Activated naive CD4-positive, alpha-beta T cell treated with anti-CD3 and anti-CD28 coated beads for 36 hours (primary cell): ENCODE measurements at places on chromosomes 16 and 17.

DNA sequence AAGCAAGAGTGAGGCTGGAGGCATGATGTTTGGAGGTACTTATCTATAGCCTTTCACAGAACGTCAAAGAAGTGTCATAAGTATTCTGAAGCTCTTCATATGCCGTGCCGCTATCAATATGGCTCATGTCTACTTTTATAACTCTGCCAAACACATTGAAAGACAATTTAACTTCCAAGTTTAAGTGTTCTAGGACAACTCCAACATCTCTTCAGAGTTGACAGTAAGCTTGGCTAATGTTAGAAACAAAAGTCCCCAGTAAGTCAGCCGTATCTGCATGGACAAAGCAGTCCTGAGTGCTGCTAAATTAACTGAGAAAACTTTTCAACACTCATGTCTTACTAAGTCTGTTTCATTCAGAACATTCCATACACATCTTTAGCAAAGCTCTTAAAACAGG is 32.2 kb downstream of the GRB2 start:
- no peak for DNase-seq

DNA sequence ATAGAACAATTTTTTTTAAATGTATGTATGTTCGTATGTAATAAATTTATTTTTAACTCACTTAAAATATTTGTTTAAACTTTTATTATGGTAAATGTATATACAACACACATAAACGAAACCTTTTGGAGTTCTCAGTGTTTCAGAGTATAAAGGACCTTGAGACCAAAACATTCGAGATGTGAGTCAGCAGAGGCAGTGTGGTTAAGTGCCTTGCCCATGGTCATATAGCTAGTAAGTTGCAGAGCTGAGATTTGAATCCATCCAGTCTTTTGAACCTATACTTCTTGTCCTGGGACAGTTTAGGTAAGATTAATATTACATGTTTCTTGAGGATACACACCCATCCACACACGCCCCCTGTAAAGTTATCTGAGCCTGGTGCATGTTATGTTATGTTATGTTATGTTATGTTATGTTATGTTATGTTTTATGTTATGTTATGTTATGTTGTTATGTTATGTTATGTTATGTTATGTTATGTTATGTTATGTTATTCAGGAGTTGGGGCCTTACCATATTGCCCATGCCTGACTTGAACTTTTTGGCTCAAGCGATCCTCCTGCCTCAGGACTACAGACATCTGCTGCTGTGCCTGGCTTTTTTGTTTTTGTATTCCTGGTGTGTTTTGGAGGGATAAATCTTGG is 41.8 kb downstream of the TNRC6A start:
- DNase-seq = no peak

- no peak for DNase-seq
These were observed 48.1 kb upstream of the KSR1 start for GRCh38 chr17:27407916-27408864.

DNA sequence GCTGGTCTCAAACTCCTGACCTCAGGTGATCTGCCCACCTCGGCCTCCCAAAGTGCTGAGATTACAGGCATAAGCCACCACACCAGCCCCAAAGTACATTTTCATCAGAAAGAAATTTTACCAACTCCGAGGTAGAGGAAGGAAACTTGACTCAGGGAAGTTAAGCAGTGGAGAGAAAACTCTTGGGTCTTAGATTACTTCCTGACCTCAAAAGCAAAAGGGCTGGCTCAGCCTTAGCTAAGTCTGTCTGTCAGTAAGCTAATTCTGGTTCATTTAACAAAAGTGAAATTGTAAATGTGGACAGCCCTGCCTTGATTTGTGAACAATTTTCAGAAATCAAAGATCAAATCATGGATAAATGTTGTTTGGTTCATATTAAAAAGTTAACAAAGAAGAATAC is 30.6 kb downstream of the MAP2K6 start:
- DNase-seq = no peak

DNA sequence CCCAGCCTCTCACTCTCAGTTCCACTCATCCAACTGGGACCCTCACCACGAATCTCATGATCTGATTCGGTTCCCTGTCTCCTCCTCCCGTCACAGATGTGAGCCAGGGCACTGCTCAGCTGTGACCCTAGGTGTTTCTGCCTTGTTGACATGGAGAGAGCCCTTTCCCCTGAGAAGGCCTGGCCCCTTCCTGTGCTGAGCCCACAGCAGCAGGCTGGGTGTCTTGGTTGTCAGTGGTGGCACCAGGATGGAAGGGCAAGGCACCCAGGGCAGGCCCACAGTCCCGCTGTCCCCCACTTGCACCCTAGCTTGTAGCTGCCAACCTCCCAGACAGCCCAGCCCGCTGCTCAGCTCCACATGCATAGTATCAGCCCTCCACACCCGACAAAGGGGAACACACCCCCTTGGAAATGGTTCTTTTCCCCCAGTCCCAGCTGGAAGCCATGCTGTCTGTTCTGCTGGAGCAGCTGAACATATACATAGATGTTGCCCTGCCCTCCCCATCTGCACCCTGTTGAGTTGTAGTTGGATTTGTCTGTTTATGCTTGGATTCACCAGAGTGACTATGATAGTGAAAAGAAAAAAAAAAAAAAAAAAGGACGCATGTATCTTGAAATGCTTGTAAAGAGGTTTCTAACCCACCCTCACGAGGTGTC is 26.6 kb downstream of the STH start:
- DNase-seq = no peak
